HEK293T (cell line): ENCODE measurements at places on chromosomes 6 and 20.

DNA sequence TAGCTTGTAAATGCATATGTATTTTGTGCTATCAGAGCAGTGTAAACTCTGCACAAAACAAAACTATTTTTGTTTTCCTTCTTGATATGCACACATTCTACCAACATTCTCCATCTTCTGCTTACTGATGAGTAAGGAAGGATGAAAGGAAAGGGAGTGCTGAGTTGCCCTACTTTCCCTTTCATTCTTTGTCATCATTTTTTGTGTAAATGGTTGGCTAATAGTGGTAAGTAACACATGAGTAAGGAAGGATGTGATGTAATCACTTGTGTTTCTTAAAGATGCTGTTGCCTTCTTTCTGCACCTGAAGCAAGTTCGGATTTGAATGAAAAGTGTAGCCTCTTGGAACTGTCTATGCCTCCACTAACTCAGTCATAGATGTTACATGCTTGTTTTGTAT lies 4.6 kb upstream of the REV3L start:
- no peak for DNase-seq

DNA sequence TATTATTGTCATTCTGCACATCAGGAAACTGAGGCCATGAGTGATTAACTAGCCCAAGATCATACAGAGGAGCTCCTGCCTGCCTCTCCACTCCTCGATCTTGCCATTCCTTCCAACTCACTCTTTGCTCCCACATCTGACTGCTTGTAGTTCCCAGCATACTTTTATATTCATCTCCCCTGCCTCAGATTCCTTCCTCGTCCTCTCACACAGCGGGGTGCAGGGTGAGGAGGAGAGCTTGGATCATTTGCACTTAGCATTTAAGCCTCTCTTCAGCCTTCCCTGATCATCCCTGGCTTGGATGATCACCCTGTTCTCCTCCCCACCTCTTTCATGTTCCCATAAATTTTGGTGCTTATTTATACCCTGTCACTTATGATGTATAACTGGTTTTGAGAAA lies 515.1 kb upstream of the SOX4 start:
- no peak for DNase-seq

GRCh38 chr6:26008470-26008869 lies 45.9 kb downstream of the TRIM38 start:
- DNase-seq = no peak

DNA sequence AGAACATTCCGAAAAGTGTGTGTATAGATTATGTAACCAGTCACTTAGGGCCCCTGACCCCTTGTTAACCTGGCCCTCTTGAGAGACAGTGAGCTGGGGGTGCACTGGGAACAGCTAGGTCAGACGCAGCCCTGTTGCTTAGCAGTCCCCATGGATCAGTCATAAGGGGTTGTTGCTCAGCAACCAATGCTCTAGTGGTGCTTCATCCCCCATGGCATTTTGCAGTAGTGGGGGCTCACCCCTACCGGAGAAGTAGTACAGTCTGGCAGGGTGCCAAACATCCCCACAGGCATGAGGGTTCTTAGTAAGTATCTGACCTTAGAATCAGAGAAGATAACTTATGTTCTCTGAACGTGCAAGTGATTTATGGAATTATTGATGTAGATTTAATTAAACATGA lies 12.3 kb downstream of the PKIB start:
- peak; percentile 12 for DNase-seq

DNA sequence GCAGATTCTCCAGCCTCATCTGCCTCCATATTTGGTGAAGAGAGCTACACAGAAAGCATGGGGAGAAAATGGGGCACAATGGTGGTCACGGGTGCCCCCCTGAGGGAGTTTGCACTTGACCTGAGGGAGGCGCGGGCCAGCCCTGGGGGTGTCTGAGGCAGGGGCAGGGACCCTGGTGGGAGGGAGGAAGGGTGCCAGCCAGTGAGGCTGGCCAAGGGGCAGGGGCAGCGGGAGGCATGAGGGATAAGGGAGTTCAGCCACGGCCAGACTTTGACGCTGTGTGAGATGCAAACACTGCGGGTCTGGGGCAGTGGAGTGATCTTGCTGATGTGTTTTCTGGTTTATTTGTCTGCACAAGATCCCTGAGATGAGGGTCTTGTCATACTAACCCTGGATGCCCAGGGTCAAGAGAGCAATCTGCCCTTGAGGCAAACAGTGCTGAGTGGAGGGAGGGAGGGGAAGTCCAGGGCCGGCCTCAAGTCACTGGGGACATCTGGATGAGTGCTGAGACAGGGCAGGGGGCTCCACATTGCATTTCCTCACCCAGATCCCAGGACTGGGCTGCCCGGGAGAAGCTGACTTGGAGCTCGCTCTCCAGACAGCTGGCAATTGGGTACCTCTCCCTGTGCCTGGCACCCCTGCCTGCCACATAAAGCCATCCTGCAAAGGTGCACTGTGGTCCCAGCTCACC lies 8.8 kb upstream of the PCMTD2 start:
- DNase-seq = no peak

DNA sequence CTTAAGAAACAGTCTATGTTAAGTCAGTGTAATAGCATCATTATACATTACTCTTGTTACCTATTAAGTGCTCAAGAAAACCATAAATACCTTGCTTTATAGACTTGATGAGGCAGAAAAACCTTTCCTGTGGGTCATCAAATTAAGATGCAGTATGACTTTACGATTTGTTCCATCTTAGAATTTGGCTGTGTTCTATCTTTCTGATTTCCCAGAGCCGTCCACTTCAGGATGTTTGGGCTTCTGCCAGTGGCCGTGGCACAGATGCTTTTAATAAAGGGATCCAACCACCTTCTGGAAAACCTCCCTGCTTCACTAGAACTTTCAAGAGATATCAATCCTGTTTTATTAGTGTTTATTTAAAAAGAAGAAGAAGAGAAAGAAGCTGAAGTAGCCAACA lies 71.2 kb downstream of the PDE7B start:
- no peak for DNase-seq

- no peak for DNase-seq
Measured at GRCh38 chr6:2809015-2809414, 32.6 kb downstream of the SERPINB1 start.

DNA sequence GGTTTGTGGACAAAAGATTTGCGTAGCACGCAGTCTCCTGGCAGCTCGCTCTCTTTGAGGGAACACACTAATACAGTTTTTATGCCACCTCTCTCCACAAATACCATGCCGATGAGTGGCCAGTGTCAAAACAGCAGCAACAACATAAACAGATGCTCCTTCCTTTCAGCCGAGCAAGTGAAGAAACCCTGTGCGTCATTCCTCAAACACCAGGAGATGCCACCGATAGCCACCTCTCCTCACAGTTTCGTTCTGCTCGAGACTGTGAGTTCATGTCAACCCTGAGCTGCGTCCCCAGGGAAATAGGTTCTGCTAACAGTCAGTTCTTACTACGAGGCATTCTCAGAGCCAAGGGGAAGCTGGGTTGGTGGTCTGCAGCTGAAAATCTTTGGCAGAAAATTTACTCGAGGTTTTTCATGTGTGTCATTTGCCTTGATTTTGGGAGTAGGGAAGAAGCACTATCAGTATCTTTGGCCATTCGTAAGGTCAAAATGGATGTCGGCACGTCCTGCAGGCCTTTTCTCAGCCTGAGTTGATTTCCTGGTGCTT lies 59.9 kb downstream of the EYA2 start:
- DNase-seq = no peak

- DNase-seq = peak; percentile 45
Measured at GRCh38 chr6:35569011-35569461, 56.3 kb upstream of the TULP1 start.

DNA sequence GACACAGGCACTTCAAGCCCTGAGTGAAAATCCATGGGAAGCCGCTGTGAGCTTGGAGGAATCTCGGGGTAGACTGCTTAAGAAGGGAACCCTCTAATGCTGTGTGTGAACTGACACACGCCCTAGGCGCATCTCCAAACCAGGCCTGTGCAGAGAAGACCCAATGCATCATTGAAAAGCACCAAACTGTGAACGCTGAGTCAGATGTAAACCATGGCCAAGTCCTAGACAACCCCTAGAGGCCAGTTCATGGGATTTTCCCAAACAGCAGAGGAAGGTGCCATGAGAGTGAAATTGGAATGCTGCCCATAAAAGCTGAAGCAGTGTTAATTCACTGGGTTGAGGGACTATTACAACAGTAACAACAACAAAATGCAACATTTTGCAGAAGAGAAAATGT lies 296.5 kb downstream of the SMOC2 start:
- DNase-seq = no peak

DNA sequence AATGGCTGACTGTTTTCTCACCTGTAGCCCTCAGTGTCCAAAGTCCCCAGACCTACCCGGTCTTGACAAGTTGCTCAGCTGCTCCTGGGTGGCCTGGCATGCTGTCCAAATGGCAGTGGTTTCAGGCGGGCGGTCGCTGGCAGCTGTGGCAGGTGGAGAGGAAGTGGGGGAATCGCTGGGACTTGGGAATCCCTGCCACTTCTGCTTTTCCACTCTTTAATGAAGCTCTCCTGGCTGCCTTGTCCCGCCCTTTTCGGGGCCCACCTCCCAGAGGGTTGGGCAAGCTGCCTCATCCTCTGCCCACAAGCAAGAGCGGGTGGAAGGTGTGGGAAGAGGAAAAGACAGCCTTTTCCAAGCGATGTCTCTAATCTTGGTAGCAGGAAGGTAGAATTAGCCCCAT lies at the start of gene OCSTAMP:
Gene OCSTAMP (minus strand): TSS at position 194 of the 400 bp plus-strand sequence. CDS start 94 bp downstream, at position 100.
- DNase-seq = no peak

DNA sequence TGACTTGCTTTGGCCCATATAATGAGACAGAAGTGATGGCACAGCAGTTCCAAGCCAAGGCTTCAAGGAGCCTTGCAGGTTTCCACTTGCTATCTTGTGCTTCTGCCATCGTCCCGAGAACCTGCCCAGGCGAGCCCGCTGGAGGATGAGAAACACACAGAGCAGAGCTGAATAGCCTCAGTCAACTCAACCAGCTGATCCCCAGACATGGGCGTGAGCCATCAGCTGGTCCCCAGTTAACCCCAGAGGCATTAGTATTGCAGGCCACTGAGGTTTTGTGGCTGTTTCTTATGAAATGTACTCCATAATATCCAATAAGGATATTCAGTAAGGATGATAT lies 81.7 kb upstream of the SHLD1 start:
- DNase-seq = no peak

DNA sequence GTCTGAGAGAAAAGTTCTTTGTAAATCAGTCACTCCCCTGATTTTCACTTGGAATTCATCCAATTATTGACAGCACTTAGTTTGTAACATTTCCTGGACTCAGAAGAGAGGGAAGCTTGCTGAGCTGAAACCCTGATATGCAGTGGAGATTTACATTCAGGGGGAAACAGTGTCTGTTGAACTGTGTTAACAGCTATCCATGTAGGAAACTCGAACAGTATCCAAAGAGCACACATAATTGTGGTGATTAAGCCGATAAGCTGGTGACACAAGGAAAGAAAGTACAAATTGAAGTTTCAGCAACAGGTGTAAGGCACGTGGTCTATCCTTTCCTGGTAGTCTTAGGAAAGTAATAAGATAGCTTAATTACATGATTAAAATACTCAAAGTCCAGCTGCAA lies 78.1 kb upstream of the FLRT3 start:
- no peak for DNase-seq

- DNase-seq = no peak
Measured at GRCh38 chr6:128275681-128276080, 244.7 kb downstream of the PTPRK start.

- no peak for DNase-seq
Measured at GRCh38 chr6:77607004-77607403, 45.8 kb upstream of the MEI4 start.

GRCh38 chr6:78749326-78749725 lies 118.0 kb upstream of the IRAK1BP1 start:
- no peak for DNase-seq

DNA sequence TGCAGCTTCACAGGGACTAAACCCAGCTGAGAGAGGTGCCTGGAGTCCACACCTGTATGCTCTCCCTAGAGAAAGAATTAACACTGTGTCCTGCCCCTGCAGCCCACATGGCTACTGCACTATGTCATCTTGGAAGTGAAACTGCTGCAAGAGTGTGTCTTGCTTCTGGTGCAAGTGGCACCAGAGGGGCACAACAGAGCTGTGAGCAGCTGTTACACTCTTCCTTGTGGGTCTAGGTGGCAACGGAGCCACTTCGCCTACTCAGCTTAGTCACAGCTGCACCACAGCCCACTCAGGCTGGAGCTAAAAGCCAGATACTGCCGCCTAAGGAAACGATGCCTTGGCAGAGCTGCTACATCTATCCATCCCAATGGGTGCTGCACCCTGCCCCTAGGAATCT lies 391.4 kb downstream of the COL12A1 start:
- DNase-seq = no peak

DNA sequence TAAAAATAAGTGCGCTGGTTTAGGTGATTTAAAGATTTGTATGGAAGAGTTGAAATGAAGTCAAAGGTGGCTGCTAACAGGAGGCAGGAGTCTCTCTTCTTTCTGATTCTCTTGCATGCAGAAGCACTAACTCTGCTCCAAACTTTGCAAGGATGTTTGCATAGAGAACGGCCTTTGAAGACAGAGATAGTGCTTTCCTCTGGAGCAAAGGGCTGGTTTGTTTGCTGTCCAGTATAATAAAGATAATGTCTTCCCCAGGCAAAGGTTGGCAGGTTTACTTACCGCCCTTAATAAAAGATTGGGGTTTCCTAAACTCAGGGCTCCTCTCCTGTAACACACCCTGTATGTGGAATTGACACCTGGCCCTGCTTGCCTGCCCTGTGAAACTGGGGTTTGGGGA lies 210.6 kb upstream of the RREB1 start:
- no peak for DNase-seq

- no peak for DNase-seq
Measured at GRCh38 chr20:51418137-51418529, 124.4 kb downstream of the NFATC2 start.

DNA sequence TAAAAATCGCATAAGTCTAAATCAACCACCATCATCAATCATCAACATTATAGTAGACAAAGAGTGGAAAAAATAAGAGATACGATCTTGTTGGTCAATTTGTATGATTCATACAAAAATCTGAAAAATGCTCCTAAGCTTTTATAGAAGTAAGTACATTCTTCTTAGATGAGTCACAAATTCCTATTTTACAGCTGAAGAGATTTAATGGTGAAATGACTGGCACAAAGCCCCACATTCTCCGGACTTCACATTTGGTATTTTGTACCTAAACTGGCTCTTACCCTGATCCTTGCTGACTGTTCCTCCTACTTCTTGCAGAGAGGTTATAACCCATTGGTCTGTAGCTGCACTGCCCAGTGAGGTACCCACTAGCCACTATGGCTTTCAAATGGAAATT lies 29.9 kb upstream of the PREP start:
- DNase-seq = no peak

DNA sequence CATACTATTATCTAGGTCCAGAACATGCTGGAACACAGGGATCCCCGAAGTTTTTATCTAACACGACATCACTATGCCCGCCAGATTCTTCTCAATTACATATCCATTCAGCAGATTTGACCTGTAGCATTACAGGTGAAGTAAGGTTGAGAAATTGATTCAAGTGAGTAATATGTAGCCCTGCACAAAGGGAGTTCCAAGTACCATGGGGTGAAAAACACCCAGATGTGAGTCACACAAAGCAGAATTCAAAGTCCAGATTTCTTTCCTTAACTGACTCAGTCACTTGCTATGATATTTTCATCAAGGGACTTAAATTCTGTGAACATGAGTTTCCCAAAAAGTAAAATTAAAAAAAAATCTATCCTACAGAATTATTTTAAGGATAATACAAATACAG lies 655.4 kb upstream of the PTCHD4 start:
- no peak for DNase-seq

GRCh38 chr6:121940728-121941127 lies 458.7 kb upstream of the HSF2 start:
- DNase-seq = no peak

GRCh38 chr6:133341607-133342158 lies 100.5 kb downstream of the EYA4 start:
- DNase-seq = peak; percentile 52
